Activated CD4-positive, alpha-beta T cell treated with anti-CD3 and anti-CD28 coated beads for 24 hours (primary cell): ENCODE measurements at places on chromosomes 1 and 21.

DNA sequence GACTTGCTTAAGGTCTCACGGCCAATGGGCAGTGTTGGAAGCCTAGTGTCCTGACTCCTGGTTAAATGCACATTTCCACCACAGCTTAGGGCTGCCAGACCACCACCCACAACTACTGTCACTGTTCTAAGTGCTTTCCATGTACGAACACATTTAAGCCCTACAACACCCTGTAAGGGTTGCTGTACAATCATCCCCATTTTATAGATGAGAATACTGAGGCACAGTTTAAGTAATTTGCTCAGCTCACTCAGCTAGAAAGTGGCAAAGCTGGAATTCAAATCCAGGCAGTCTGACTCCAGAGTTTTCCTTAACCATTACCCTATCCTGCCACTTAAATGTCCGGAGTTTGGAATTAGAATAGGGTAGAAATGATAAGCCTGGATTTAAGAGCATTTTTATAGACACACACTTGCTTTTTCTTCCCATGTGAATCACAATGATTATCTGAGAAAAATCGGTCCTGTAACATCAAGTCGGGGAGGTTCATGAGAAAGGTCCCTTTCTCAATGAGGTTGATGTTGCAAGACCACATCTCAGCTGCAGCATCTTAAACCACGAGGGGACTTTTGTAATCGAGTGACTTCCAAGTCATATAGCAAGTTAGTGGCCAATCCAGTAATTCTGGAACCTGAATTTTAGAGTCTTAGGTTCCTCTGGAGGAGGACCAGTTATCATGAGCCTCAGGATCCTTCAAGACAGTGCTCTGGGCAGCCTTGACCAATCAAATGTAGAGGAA, 8.6 kb downstream of the E2F2 start:
- DNase-seq: no peak

DNA sequence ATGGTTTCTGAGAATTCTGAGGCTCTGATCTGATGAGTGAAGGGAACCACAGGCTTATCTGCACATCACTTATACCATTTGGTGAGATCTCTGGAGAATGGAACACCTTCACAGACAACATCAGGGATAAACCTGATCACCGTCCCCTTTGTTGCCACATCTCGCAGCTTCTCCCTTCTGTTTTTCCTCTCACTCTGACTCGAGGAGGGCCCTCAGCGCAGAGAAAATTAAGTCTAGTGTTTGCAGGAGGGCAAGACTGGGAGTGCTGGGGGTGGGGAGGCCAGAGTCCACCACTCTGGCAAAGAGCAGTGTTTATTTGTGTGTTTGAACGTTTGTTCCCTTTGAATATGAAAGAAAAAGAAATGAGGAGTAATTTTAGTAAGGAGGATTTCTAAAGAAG, 29.0 kb upstream of the BATF3 start:
- no peak for DNase-seq

DNA sequence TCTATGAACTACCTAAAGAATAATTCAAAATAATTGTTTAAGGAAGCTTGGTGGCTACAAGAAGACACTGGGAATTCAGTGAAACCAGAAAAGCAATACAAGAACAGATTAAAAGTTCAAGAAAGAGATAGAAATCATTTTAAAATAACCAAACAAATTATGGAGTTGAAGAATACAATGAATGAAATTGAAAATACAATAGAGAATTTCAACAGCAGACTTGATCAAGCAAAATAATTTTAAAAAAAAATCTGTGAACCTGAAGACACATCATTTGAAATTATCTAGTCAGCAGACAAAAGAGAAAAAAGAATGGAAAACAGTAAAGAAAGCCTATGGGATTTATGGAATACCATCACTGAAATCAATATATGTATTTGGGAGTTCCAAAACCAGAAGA, 31.2 kb upstream of the WNT2B start:
- DNase-seq: no peak

DNA sequence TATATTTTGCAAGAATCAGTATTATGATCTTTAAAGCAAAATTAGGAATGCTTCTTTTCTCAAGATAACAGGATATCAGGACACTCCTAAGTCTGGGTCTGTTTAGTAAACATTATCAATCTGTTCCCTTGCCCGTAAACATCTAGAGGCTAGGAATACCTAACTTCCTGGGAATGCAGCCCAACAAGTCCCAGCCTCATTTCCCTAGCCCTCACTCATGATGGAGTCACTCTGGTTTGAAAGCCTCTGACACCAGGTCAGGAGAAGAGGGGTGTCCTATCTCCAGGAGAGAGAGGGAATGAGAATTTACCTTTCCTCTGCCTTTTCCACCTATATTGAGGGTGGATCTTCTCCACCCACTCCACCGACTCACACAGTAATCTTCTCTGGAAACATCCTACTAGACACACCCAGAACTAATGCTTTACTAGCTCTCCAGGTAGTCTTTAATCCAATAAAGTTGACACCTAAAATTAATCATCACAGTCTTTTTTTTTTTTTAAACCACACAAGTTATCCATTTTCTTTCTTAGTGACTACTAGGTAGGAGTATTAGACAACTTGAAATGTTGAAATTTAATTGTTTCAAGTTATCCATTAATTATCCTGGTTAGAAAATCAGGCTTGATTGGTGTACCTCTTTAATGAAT, 659.3 kb downstream of the USP25 start:
- DNase-seq: no peak

GRCh38 chr1:111624382-111624781, 4.8 kb downstream of the RAP1A start:
- no peak for DNase-seq

DNA sequence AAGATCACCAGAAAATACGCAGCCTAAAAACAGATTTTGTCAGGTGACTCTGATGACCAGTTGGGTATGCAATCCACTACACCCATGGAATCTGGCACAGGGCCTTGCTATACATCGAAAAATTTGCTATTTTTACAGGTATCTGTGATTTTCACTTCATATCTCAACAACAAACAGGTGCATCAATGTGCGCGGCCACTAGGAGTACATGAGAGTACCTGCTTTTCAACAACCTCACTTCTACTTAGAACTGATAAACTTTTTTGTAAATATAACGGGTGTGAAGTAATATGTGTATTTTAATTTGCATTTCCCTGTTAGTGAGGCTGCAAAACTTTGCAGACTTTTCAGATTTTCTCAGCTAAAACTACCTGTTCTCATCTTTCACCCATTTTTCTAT, 80.8 kb downstream of the SLC45A1 start:
- no peak for DNase-seq

DNA sequence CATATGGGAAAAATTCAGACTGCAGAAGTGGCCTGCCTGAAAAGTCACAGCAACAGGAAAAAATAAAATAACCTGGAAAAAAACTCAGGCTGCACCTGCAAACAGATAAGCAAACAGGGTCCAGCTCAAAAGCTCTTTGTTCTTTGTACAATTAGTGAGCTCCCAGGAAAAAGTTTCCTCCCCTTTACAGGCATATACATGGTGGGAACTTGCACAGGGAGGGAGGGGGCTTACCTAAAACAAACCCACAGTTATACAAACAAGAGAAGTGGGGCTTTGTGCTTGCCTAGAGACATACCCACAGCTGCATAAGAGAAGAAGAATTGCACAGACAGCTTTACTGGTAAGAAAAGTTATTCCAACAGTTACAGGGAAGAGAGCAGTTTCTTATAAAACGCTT, 31.7 kb upstream of the COG2 start:
- DNase-seq: no peak

DNA sequence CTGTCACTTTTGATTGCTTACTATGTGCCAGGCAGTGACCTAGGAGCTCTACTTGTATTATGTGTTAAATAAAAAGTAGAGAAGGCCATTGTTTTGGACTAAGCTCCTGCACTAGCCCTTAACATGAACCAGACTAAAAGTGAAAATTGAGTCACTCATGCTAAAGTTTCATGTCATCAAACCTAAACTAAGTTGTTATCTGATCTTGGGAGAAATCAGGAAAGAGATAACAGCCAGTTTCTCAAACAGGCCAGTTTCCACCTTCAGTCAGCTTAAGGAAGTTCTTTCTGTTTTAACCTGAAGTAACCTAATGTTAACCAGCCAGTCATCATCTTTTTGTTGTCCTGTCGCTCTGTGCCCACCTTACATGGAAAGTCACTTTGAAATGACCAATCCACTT, 102.1 kb upstream of the MARK1 start:
- DNase-seq: no peak

GRCh38 chr1:228321895-228322294, 84.7 kb downstream of the TRIM11 start:
- DNase-seq: no peak
